ENCODE measurements at places on chromosomes 4 and X.

GRCh38 chrX:38638952-38639529, 77.7 kb downstream of the TSPAN7 start:
- DNase-seq: no peak

DNA sequence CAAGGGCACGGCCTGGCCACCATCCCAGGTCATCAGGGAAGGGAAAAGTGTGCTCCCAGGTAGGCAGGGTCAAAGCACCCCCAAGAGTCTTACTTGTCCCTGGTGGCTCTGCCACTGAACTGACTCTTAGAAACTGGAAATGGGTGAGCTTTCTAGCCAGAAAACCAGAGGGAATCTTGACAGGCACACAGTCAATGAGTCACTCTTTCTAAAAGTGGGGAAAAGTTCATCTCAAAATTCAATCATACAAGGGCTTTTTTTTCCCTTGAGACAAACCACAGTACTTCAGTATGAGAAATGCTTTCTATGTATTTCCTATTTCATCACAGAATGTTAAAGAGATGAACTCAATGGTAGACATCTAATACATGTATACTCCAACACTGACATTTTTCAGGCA, 12.5 kb downstream of the HPF1 start:
- DNase-seq: no peak

DNA sequence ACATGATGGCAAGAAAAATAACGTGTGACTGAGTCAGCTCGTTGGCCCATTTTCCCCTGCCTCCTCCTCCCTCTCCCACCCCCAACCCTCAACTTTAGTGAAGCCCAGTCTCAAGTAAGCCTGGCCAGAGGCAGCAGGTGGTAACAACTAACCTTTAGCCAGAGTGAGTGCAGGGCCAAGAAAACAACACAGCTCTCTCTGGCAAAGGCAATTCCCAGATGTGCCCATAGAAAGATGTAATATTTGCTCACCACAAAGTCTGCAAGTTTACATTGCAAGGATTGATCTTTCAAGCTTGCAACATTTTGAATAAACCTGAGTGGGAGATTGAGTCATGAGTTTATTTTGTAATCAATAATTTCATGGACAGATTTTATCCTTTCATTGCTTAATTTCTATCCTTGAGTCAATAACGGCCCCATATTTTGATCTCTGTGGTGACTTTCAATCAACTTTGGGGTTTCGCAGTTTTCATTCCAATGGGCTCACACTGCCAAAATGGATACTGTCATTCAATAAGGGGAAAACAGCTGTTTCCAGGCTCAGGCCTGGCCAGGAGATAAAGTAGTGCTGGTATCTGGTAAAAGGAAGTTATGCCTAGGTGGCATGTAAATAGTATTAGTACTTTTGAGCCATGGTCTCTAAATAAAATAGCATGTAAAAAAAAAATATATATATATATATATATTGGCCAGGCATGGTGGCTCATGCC, 130.7 kb upstream of the TMEM164 start:
- DNase-seq: no peak

DNA sequence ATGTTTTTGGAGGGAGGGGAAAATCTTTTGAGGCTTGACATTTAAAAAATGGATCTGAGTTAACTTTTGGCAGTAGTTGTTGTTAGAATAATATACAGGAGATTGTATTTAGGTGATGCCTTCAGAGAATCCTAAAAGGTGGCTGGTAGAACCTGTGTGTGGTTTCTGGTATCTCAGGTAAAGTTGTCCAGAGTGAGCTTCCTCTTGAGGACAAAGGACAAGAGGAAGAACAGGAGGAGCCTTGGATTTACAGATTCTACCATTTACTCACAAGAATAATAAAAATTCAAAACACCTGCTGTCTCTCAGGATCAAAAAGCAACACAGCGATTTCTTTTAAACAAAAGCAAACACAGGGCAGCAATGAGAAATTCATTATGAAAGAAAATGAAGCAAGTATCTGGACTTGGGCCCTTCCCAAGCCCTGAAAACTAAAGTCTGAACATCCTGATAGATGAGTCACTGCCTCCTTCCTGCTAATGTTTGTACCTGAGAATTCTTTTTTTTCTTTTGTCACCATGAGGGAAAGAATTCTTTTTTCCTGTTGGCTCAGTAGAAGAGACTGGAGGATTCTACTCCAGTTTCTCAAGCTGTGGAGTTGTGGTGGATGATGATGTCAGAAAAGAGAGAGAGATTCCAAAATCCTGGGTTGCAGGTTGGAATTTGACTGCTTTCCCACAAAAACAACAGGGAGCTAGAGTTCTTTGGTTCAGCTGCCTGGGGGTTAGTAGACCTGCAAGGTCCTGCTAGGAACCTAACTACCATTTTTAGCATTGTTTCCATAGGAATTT, 31.5 kb upstream of the RAPGEF2 start:
- DNase-seq: no peak

DNA sequence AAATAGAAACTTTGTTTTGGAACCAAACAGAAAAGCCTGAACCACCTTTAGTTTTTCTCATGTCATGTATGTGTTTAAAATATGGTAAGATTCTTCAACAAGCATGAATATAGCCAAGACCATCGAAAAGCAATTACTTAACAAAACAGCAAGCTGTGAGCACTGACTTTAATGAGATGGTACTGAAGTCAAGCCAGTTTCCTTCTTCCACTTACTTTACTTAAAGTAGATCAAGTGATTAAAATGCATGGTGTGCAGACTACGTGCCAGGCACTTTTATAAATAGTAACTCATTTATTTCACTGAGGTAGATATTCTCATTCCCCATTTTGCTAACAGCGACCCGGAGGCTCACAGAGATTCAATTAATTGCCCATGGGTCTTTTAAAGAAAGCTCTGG, 46.2 kb upstream of the FGFBP2 start:
- no peak for DNase-seq

DNA sequence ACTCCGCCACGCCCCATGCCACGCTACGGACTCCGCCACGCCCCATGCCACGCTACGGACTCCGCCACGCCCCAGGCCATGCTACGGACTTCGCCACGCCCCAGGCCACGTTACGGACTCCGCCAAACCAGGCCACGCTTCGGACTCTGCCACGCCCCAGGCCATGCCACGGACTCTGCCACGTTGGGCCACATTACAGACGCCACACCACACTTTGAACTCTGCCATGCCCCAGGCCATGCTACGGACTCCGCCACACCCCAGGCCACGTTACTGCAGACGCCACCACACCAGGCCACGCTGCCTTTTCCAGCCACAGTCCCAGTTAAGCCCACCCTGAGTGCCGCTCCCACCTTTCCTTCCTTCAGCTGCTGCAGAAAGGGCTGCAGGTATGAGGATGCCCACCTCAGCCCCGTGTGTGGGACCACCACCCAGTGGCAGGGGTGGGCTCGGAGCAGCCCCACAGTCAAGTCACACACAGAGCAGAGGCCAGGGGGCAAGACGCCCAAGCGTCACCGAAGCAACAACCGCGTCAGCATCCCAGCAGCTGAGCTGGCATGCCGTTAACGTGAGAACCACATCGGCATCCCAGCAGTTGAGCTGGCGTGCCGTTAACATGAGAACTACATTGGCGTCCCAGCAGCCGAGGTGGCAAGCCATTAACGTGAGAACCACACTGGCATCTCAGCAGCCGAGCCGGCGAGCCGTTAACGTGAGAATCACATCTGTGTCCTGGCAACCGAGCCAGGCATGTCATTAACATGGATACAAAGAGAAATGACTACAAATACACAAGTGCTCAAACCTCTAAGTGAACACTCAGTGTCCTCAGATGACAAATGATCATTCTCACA, 26.4 kb downstream of the GAK start:
- no peak for DNase-seq

DNA sequence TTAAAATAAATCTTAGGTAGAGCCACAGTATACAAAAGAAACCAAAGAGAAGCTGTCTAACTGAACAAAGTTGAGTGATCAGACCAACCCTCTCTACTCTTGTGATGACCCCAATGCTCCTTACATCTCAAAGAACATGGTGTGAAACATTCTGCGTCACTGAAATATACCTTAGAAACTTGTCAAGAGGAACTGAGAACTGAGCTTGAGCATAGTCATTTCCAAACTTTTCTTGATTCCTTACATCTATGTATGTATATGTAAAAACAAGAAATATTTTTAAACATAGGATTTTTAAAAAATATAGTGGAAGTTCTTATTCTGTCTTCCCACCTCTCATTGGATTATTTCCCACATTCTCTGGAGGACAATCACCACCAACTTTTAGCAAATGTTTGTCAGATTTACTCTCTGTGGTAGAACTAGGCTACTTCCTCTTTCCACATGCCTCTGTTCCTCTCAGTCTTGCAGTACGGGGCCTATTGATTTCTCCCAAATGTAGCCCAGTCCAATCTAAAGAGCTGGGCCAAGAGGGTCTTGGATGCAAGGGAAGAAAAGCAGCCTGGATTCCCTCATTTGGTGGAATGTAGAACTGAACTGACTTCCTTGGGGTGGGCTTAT, 98.2 kb upstream of the HHIP start:
- no peak for DNase-seq

GRCh38 chr4:84916227-84916626, 50.3 kb downstream of the WDFY3 start:
- no peak for DNase-seq

DNA sequence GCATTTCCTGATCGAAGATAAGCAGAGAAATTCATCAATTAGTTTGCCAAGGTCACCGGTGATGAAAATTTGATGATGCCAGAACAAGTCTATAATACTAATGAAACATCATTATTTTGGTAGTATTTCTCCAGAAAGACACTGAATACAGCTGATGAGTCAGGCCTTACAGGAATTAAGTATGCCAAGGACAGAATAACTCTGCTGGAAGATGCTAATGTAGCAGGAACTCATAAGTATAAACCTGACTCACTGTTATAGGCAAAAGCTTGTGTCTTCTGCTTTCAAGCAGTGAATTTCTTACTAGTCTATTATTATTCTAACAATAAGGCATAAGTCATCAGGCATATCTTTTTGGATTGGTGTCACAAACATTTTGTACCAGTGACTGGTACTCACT, 1825.1 kb upstream of the IGFBP7 start:
- no peak for DNase-seq

DNA sequence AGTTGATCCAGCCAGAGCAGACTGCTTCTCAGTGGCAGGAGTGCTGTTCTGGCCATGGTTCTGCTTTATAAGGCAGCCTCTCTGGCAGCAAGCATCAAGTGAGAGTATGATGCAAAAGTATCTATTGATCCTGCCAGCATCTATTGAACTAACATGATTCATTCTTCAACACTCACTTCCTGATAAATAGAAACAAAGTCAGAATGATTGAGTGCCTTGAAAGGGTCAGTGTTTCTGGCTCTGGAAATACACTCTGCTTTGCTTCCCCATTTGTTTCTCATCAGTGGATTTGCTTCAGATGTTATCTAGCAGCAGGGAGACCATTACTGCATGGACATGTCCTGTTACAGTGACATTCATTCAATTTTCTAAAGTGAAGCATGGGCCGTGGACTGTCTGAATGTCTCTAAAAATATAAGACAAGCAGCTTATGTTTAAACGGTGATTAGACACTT, 66.2 kb upstream of the FRAS1 start:
- no peak for DNase-seq

DNA sequence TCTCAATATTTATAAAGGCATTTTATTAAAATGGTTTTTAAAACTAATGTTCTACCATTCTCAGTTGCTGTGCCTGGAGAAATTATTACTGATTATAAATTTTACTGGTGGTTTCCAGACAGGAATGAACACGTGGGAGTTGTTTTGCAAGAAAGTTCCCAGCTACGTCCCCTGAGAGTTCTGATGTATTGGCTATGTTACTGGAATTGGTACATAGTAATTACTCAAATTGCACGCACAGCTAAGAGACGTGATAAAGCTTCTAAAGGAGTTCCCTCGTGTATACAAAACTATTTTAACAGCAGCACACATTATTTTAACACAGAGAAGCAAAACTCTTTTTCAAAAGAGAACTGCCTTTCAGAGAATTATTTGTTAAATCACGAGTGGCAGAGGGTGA, 292.2 kb downstream of the NLGN4X start:
- no peak for DNase-seq

DNA sequence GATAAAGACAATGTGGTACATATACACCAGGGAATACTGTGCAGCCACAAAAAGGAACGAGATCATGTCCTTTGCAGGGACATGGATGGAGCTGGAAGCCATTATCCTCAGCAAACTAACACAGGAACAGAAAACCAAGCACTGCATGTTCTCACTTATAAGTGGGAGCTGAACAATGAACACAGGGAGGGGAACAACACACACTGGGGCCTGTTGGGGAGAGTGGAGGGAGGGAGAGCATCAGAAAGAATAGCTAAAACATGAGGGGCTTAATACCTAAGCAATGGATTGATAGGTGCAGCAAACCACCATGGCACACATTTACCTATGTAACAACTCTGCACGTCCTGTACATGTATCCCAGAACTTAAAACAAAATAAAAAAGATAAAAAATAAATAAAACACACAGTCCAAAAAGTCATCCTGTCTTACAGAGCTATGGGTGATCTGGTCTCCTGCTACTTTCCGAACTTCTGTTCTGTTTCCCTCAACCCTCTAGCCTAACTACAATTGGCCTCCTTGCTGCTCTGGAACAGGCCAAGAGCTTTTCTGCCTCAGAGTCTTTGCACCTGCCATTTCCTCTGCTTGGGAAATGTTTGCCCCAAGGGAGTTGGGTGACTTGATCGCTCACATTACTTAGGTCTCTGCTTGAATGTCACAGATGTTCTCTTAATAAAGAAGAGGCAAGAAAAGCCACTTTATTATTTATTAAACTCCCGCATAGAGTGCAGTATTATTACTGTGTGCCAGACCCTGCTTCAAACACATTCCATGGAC, 1.1 kb upstream of the CD38 start:
- DNase-seq: no peak

DNA sequence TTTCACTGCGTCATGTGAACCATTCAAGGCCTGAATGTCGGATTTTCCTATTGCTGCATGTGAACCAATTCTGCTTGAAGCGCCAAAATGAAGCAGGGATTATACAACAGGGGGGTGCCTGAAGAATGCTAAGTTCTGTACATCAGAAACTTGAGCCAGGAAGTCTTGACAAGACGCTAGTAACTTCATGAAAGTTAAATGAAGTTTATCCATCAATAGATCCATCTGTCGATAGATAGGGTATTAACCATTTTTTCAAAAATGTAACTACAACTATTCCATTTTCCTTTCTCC, 590 bp upstream of the NAF1 start:
- no peak for DNase-seq

GRCh38 chr4:11564021-11564420, 135.3 kb upstream of the HS3ST1 start:
- no peak for DNase-seq

DNA sequence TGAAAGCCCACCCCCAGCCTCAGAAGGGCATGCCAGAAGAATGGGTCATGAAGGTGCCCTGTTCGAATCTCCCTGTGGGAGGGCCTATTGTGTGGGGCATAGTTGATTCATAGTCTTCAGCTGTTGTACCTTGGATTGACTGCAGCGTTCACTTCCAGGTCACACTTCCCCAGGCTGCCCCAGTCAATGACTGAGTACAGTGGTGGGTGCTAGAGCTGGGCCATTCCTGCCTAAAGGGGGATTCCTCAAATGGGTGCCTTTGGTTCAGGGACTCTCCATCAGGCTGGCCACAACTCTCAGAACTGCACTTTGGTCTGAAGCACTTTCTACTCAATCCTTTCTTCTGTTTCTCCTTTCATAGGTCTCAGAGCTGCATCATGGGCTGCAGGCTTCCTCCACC, 35.0 kb upstream of the RASGEF1B start:
- no peak for DNase-seq

GRCh38 chr4:137993232-137993631, 248.9 kb downstream of the SLC7A11 start:
- no peak for DNase-seq

- no peak for DNase-seq
Measured at GRCh38 chrX:129983575-129984110, 1.2 kb downstream of the BCORL1 start.
